ENCODE measurements at places on chromosomes 11 and 22. TPM values are rescaled to one million over a fixed set of nuclear protein-coding genes. Genes with fewer than 3 reads are reported as not detected.

EMID1 gene
- total RNA-seq: 0.21 TPM

MCAT gene
- 12.9 TPM for total RNA-seq

ACTN3 gene
- under 0.01 TPM for total RNA-seq

OR5B21 gene
- not detected for total RNA-seq

MS4A15 gene
- not detected for total RNA-seq

TBX10 gene
- total RNA-seq: not detected

LGR4 gene
- total RNA-seq: 38.9 TPM

MOB2 gene
- 35.9 TPM for total RNA-seq

DBX1 gene
- total RNA-seq: not detected

OR52A1 gene
- not detected for total RNA-seq

CARD16 gene
- total RNA-seq: 13.2 TPM

YPEL4 gene
- total RNA-seq: under 0.01 TPM

ZNF215 gene
- 5.8 TPM for total RNA-seq

IFITM10 gene
- total RNA-seq: 1.2 TPM

XKR3 gene
- total RNA-seq: not detected

NXPE4 gene
- total RNA-seq: not detected

MYOD1 gene
- total RNA-seq: not detected

FXYD6 gene
- total RNA-seq: not detected

TOLLIP gene
- 44.1 TPM for total RNA-seq

P2RY2 gene
- total RNA-seq: 30.9 TPM

GTSE1 gene
- under 0.01 TPM for total RNA-seq

PAMR1 gene
- total RNA-seq: 7.2 TPM

FXYD2 gene
- total RNA-seq: not detected

PDHX gene
- total RNA-seq: 34.9 TPM

C11orf97 gene
- total RNA-seq: not detected

TMEM191B gene
- 0.28 TPM for total RNA-seq

KIRREL3 gene
- not detected for total RNA-seq

FERMT3 gene
- total RNA-seq: 0.71 TPM

OVCH2 gene
- total RNA-seq: 0.34 TPM

MUC2 gene
- under 0.01 TPM for total RNA-seq

APOL4 gene
- 1.3 TPM for total RNA-seq

SLN gene
- total RNA-seq: not detected

HOATZ gene
- not detected for total RNA-seq

PIH1D2 gene
- total RNA-seq: 0.50 TPM
